ENCODE measurements at places on chromosomes 4 and X.

- no peak for DNase-seq
Observed at GRCh38 chr4:60313611-60314178, 886.4 kb upstream of the ADGRL3 start.

DNA sequence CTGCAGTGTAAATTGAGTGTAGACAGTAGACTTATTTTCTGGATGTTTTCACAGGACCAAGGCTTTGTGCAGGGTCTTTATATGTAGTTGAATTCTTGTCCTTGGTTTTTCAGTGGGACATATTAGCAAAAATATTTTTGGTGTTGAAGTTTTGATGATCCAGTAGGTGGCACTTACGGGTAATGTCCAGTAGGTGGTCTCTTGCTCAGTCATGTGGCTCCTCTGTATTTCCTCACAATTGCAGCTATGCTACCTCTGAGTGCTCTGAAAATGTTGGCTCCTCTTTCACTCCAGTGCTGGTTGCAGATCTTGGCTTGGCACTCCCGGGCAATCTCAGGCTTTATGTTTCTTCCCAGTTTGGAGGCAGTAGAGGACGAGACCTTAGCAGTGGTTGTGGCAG, 419.8 kb upstream of the AMOT start:
- DNase-seq = no peak

DNA sequence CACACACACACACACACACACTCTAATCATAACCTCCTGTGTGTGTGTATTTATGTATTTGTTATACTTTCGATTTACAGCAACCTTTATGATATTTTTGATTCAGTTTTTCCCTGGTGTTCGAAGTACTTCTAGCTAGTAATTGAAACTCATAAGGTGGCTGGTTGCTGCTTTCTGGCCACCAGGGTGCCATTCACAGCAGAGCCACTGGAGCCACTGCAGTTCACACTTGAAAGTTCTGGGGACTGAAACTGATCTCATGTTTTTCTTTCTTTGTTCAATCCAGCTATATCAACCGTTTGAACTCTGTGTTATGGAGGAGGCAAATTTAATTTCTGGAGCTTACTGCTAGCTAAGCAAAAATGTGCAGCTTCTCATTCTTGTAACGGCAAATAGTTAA, 419.4 kb downstream of the ADGRL3 start:
- no peak for DNase-seq

DNA sequence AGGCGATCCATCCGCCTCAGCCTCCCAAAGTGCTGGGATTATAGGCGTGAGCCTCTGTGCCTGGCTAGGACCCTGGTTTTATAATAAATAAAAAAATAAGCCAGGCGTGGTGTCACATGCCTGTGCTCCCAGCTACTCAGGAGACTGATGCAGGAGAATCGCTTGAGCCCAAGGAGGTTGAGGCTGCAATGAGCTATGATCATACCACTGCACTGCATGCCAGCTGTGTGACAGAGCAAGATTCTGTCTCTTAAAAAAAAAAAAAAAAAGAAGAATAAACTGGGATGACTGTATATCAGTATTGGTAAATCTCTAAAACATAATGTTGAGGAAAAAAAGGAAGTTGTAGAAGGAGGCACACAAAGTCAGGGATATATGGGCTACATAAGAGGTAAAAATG, 45.7 kb upstream of the SLC34A2 start:
- no peak for DNase-seq

DNA sequence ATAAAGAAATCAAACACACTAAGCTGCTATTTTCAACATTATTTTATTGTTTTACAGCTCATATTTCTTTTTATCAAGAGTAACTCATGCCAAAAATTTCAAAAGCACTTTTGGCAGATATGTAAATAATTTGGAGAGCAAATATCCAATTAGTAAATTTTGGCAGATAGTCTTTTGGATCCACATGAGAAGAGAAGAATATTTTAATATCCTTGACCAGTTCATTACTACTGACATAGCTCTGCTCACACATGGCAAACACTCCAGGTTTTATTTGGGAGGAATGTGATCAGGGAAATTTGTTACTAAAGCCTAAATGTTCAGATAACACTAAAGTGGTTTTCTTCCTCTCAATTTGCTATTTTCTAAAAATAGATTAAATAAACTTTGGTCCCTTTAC, 1054.3 kb downstream of the FAT4 start:
- DNase-seq = no peak

GRCh38 chr4:105622269-105622668, 69.8 kb downstream of the ARHGEF38 start:
- DNase-seq = no peak

- no peak for DNase-seq
Observed at GRCh38 chr4:12399781-12400180, 971.1 kb upstream of the HS3ST1 start.

DNA sequence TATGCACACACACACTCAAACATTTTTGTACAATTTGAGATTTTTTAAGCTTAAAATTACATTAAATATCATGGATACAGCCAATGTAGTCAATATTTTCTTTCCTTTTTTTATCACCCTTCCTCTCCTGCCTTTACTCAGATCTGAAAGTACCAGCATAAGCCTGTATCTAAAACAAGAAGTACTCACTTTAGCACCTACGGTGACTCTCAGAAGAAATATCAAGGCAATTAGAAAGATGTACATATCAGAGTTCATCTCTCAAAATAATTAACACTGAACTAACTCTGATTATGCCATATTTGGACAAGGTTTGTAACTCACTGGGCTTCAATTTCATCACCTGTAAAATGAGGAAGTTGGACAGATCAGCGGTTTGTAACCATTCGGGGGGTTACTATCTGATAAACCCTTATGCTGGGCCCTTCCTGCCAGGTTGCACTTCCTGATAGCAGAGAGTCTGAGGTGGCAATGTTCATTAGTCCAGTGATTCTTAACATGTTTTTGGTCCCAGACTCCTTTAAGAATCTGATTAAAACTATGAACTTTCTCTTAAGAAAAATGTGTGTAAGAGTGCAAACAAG, 5.7 kb upstream of the GPR174 start:
- no peak for DNase-seq

DNA sequence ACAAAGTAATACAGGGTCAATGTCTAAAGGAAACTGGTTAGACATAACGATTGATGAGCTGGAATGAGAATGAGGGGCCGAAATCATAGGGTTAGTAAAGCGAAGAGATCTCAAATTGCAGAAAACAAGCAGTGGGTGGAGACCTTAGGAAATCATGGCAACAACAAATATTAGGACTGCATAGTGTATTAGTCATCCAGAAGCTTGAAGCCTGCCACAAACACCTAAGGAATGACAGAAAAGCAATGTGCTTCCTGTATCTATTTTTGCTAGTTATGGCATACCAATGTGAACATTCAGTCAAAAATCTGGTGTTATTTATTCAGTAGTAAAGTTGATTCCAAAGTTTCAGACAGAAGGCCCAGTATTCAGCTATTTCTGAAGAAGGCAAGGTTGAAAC, 410.9 kb upstream of the CT83 start:
- DNase-seq = no peak

Measured in activated naive CD4-positive, alpha-beta T cell treated with anti-CD3 and anti-CD28 coated beads, Interleukin-2, amount 50 U/mL, for 16 hours (primary cell).